SJCRH30 (cell line): ENCODE measurements at places on chromosomes 13 and 19. TPM values are rescaled to one million over a fixed set of nuclear protein-coding genes. Genes with fewer than 3 reads are reported as not detected.

The C19orf85 gene
- not detected in 2 replicates for total RNA-seq

The PSG2 gene
- total RNA-seq = not detected in 2 replicates

The LILRB5 gene
- 0.02 TPM in 1 of 2 replicates, not detected in the other for total RNA-seq

The BEST2 gene
- 0.04 and 0.10 TPM in 2 replicates for total RNA-seq
